Epithelial cell of proximal tubule (primary cell): ENCODE measurements at places on chromosomes 6 and 20.

GRCh38 chr6:149060985-149061760 lies 256.3 kb upstream of the TAB2 start:
- DNase-seq: no peak

- DNase-seq: no peak
Measured at GRCh38 chr20:45467861-45468260, 1.7 kb upstream of the WFDC2 start.

GRCh38 chr6:16854986-16855385 lies 93.7 kb upstream of the ATXN1 start:
- DNase-seq: no peak

DNA sequence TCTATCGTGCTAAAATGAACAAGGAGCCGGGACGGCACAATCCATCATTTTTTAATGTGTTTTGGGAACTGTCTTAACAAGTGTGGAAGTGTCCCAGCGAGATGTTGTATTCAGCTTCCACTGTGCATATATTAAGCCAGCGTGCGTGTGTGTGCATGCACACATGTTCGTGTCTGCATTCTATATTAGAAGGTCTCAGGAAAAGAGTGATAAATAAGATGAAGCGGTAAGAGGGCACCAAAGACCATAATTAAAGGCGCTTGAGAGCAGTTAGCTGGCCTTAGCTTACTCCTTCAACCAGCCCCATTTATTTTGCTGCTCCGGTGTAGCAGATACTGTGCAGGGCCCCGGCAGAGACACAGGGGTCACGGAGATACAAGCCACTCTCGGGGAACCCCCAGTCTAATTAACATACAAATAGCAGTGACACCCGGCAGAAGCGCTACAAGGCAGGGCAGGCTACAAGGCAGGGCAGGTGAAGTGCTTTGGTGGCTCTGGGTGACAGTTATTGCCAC lies 206.5 kb upstream of the RREB1 start:
- DNase-seq: no peak
